ENCODE measurements at places on chromosomes 2 and 18.

DNA sequence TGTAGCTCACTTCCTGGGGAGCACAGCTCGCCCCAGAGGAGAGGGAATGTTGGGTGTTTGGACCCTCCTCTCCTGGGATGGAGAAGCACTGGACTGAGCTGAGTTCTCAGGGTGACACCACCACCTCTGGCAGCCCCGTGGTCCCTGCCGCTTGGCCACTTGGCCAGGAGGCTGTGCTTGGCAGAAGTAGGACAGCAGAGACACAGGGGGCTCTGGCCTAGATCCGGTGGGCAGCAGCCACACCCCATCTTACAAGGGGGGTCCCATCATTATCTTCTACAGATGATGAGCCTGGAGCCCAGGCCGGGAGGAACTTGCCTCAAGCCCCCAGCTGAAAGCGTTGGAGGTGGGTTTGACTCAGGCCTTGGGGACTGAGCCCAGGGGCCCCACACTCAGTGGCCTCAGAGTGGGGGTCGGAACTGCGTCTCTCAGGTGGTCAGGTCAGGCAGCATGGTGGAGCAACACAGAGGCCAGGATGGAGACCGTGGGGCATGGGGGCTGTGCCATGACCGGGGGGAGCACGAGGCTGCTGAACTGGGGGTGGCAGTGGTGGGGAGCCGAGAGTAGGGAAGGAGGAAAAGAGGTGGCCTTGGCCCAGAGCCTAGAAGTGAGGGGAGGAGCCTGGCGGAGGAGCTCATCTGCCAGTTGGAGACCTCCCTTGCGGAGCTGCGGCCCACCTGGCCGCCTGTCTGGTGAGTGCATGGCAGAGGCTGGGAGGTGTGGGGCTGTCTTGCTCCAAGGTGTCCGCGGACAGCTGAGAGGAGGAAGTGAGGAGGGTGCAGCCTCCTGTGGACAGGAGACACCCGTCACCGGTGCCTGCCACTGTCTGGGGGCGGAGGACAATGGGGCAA, 63.6 kb upstream of the HDAC4 start:
- H3K27me3 ChIP-seq, result no peaks in the 10 kb centered on the region
- H3K36me3 ChIP-seq, result no peaks in the 10 kb centered on the region
- no peaks in the 10 kb centered on the region for H3K4me1 ChIP-seq
- H3K4me3 ChIP-seq, result no peak overlapping the region
- no peak for DNase-seq

DNA sequence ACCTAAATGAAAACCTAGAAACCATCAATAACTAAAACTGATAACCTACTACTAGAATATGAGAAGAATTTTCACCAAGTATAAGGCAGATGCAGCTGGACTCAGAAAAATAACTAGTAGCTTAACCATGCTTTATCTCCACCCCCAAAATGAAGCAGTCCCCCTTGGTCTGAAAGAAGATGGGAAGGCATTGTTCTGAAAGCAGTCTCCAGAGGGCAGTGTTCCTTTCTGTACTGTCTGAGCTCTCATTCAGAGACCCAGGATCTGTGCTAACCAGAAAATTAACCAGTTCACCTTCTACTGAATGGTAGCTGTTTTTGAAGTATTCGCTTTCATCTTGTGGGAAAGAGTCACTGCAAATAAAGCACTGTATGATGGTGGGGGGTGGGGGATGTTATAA, 273.0 kb downstream of the PDE11A start:
- no peak overlapping the region for H3K4me3 ChIP-seq
- DNase-seq, result peak; percentile 29
- no peak overlapping the region for H3K27ac ChIP-seq
- no peaks in the 10 kb centered on the region for H3K36me3 ChIP-seq

DNA sequence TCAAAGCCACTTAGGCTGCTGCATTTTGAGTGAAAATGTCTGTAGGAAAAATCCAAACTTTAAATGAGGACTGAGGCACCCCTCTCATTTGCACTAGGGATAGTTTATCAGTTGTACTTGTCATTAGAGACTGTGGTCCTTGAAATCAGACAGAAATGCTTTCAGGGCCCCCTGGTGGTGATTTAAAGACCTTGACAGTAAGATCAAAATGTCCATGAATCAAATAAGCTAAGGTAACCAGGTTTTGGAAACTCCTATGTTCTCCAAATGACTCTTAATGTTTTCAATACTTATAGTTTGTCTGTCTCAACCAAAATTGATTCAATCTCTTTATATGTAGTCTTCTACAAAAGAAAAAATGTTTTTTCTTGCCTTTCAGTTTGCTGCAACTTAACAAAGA, 28.8 kb upstream of the DDX18 start:
- DNase-seq, result peak; percentile 13
- H3K4me1 ChIP-seq, result no peaks in the 10 kb centered on the region
- no peaks in the 10 kb centered on the region for H3K27me3 ChIP-seq
- no peaks in the 10 kb centered on the region for H3K36me3 ChIP-seq
- no peak overlapping the region for H3K4me3 ChIP-seq
- H3K27ac ChIP-seq, result no peak overlapping the region

DNA sequence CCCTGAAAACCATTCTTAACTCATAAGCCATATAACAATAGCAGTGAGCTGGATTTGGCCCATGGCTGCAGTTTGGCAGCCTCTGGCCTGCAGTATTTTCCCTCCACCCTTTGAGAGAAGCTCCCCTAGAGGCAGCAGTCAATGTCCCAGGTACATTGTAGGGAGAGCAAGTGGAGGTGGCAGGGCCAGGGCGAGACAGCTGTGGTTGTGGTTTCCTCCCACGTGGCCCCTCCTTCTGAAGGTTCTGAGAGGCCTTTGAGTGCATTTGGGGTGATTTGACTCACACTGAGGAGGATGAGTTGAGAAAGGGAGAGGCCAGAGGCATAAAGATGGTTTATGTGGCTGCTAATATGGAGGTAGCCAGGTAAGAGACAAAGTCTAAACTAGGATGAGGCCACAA, 45.5 kb upstream of the LDAH start:
- H3K36me3 ChIP-seq, result no peaks in the 10 kb centered on the region
- H3K4me3 ChIP-seq, result no peak overlapping the region
- H3K4me1 ChIP-seq, result no peaks in the 10 kb centered on the region
- H3K27ac ChIP-seq, result no peak overlapping the region
- no peak for DNase-seq

All from iPS DF 6.9 (cell line).